ENCODE measurements at places on chromosomes 16 and 17.

GRCh38 chr16:86934581-86935375 lies 356.4 kb downstream of the FOXL1 start:
- no peak for DNase-seq

DNA sequence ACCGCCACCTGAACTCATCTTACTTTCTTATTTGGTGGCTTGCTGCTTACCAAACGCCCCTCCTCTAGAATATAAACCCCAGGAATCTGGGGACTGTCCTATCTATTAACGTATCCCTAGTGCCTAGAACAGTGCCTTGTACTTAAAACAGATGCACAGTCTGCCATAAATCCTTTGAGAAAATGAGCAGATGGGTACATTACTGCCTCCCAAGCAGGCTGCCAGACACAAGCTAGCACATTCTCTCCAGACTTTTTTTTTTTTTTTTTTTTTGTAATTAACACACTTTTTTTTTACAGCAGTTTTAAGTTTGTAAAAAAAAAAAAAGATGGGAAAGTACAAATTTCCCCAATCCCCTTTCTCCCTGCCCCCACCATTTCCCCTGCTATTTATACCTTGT lies 57.3 kb upstream of the RPL38 start:
- DNase-seq, result no peak

GRCh38 chr17:38509772-38510420 lies 81.6 kb downstream of the ARHGAP23 start:
- DNase-seq, result no peak

DNA sequence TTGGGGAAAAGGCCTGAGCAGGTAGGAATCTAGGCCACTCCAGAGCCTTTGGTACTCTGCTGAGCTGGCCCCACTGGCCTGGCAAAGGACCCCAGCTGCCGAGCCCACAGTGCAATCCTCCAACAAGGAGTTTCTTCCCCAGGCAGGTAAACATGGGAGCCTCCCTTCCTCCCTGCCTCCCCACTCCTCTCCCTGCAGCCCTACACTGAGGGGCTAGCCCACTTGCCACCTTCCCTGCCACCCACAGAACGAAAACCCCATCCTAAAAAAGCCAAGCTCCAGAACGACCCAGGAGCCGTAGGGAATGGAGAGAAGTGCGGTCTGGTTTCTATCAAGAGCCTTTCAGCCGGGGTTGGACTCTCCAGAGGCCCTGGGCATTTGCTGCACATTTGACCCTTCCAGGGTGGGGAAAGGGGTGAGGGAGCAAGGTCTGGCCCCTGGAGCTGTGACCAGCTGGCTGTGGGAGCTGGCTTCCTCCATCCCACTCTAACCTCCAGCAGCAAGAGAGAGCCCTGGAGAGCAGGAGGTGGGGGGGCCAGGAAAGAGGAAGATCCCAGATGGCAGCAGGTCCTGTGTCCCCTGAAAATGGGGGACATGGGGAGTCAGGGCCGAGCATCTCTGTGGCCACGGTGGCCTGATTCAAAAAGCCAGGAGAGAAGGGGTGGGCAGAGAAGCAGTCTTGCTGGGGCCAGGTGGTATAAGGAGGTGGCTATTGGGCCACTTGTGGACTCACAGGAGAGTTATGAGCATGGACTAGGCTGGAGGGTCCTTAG lies 1.3 kb downstream of the HID1 start:
- DNase-seq, result no peak

GRCh38 chr17:28896491-28896883 lies 1.0 kb downstream of the FLOT2 start:
- DNase-seq, result no peak

DNA sequence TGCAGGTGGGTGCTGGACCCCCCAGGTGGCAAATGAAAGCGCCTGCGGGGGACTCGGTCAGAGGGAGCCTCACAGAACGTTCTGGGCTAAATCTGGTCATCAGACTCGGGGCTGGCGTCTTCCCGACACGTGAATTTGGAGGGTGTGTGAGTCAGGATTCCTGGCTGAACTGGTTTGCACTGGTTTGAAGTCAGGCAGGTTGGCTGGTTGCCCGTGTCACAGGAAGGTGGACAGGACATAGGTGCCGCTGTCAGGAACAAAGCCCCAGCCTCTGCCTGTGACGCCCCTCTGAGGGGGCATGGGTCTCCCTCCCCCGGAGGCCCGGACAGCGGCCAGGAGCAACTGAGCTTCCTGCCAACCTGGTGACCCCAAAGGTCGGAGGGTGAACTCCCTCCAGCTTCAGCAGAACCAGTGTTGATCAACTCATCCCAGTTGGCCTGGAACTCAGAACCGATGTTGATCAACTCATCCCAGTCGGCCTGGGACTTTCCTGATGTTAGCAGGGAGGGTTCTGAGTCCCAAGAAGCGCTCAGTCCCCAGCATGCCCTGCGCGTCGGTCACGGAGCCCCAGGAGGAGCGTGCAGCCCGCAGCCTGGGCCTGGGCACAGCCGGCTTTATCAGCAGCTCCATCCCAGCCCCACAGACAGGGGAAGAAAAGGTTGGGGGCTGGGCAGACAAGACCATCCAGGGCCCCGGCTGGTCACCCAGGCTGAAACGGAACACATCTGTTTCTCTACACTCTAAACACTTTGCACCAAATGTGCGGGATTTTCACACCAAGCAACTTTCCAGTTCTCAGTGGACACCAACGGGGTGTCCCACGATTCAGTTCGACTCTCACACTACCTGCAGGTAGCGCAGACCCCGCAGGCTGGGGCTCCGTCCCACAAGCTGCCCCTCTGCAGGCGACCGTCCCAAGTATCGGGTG lies 14.4 kb upstream of the METRNL start:
- no peak for DNase-seq

- no peak for DNase-seq
Measured at GRCh38 chr17:12605222-12605621, 60.5 kb upstream of the MYOCD start.

DNA sequence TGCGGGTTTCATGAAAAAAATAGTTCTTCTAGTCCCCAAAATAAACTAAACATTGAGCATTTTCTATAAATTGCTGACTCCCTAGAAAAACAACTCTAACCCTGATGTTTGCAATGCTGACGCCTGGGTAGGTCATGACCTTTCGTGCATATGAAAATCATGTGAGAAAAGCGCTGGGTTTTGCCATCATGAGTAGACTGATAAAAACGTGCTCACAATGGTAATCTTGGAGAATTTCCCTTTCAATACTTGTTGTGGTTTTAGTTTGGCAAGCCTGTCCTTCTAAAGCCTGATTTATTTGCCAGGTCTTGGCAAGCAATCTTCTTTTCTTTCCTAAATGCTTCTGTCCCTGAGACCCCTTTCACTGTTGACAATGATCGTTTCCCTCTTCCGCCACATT lies 4.0 kb upstream of the CLEC10A start:
- DNase-seq, result no peak

GRCh38 chr16:84194018-84194417 lies 3.1 kb downstream of the ADAD2 start:
- no peak for DNase-seq

All from activated CD4-positive, alpha-beta T cell treated with anti-CD3 and anti-CD28 coated beads, Interleukin-2, Interleukin-6, amounts not matched to agents 100 ng/mL and 50 ng/mL, durations not matched to agents 16 hours and 8 hours (primary cell).